ENCODE measurements at places on chromosomes 2 and 18.

DNA sequence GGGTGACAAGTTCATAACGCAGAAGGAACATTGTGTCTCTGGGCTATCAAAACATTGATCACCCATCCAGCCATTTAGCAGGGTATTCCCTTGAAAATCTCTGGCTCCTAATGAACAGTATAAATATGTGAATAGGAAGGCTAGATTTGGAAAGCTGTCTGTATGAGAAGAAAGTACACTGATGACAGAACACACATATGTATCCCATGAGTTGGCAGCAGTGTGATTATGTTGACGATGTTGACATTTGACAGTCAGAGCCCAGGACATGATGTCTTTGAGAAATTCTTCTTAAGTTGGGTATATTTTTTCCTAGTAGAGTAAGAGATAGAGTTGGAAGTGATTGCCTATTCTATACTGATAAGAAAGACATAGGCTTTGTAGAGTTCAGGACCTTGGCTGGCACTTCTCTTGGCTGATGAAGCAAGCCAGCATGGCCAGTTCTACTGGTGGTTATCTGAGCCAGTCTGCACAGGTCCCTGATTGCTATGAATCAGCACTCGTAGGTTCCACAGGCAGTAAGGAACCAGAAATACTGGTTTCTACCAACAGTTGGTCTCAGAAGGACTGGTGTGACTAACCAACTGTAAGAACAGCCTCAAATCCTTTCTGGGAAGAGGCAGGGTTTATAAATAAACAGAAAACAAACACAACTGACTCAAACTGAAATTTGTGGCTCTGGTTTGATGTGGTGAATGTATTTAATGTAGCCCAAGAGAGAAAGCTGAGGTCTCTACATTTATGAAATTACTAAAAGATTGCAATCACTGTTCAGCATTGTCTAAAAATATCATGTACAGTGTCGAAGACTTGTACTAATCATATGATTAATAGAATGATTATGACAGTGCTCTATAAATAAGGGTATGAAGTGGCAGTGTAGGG is 43.9 kb upstream of the RAPH1 start:
- DNase-seq, result no peak

DNA sequence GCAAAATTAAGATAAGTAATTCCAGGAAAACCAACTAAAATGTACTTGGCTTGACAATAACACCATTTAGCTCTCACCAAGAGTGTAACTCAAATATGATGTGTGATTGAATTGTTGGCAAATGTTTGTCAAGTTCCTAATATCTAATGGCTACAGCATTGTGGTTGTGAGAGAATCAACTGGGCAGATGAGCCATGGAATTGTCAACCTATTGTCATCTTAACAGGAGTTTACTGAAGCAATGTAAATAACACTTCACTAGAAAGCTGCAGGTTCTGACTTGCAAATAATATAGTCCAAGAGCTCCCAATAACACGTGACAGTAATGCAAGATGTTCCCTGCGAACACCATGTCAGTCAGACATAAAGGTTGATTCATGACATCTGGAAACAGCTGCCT is 495.2 kb upstream of the MEIS1 start:
- DNase-seq, result no peak

- DNase-seq, result no peak
Measured at GRCh38 chr2:32671885-32672533, 44.2 kb downstream of the TTC27 start.

GRCh38 chr2:8500124-8501054 is 181.5 kb upstream of the ID2 start:
- DNase-seq, result no peak

DNA sequence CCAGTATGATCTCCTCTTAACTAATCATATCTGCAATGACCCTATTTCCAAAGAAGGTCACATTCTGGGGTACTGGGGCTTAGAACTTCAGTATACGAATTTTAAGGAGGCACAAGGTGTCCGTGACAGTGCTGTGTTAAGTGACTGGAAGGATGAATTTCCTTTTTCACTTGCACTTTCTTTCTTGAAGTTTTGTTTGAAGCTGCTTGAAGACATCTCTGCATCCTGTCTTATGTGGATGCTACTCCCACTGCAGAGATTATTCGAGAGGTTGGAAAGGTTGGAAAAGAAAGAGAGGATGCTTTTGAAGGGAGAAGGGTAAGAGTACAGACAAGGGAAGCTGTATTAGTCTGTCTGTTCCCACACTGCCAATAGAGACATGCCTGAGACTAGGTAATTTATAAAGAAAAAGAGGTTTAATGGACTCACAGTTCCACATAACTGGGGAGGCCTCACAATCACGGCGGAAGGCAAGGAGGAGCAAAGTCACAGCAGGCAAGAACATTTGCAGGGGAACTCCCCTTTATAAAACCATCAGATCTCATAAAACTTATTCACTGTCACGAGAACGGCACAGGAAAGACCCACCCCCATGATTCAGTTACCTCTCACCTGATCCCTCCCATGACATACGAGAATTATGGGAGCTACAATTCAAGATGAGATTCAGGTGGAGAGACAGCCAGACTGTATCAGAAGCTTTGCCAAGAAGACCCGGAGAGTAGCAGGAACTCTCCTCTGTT is 3.6 kb upstream of the RNF144A start:
- DNase-seq, result no peak

- DNase-seq, result no peak
Measured at GRCh38 chr2:240931319-240931949, 25.3 kb downstream of the CROCC2 start.

GRCh38 chr2:23019476-23019875 is 365.5 kb upstream of the KLHL29 start:
- DNase-seq, result no peak

DNA sequence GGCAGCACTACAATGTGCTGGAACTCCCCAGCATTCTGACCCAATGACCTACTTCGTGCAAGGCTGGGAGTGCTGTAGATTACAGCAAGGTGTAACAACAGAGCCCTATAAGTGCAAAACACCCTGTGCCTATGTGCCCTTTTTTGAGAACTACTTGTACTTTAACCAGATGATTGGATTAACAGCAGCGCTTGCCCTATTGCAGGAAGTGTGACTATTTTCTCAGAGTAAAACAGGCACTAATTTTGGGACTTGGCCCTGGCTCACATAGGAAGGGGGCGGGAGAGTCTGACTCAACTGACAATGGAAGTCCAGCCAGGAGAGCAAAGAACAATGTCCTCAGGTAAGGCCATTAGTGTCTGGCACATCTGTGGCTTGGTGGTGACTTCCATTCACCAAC is 35.6 kb upstream of the RNF125 start:
- DNase-seq, result no peak

DNA sequence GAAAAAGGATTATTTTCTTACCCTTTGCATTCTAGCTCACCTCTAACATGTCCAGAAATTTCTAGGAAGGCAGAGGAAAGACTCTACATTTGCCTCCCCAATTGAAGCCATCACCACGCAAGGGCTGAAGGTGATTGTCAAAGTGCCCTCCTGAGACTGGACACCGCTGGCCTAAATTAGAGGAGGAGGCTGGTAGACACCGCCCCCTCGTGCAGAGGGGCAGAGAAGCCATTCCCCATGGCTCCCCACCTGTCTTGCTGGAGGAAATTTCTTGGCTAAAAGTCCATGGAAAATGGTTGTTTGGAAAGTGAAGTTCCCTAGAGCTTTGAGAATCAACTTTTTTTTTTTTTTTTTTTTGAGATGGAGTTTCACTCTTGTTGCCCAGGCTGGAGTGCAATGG is 31.3 kb upstream of the CREB1 start:
- no peak for DNase-seq

- no peak for DNase-seq
Measured at GRCh38 chr2:202194418-202194817, 44.0 kb downstream of the SUMO1 start.
